ENCODE measurements at places on chromosomes 5 and 9.

GRCh38 chr9:81559709-81560108, 129.6 kb downstream of the TLE1 start:
- DNase-seq, result no peak

- DNase-seq, result no peak
These were observed 42.9 kb upstream of the ALDOB start for GRCh38 chr9:101478444-101478843.

DNA sequence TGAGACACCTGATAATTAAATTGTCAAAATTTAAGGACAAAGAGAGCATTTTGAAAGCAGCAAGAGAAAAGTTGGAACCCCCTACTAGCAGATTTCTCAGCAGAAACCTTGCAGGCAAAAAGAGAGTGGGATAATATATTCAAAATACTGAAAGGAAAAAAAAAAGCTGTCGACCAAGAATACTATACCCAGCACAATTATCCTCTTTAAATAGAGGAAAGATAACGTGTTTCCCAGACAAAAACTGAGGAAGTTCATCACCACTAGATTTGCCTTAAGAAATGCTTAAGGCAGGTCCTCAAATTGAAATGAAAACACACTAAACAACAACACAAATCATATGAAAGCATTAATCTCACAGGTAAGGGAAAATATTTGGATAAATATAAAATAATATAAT, 27.0 kb downstream of the HSD17B3 start:
- no peak for DNase-seq

DNA sequence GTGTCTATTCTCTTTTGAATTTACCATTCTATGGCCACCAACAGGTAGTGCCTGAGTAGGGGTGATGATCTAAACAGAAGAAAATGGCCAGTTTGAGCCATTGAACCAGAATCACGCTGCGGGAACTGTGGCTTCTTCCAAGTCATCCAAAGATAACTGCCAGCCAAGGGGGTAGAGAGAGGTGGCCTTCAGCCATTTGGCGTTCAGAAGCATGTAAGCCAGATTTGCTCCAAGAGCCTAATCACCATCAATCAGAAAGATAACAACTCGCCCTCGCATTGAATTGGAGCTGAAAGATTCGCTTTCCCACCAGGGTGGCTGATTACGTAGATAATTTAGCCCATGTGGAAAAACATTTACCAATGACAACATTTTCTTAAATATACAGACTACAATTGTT, 1302.7 kb upstream of the DMAC1 start:
- no peak for DNase-seq

GRCh38 chr5:99314721-99315120, 385.9 kb upstream of the CHD1 start:
- no peak for DNase-seq

DNA sequence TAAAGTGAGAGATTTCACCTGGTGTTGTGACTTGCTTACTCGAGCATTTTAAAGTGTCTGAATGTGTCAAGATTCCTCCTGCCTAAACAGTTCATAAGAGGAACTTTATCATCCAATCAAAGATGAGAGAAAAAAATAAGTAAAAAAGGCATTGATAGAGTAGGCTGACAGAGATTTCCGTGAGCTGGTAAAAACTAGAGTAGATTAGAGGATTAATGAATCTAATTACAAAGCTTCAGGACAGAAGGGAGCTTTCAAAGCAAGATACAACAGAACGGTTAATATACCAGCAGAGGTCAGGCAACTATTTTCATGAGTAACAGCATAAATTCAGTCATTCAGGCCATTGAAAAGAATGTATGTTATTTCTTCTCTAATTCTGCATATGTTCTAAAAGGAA, 91.5 kb downstream of the ADAMTS6 start:
- no peak for DNase-seq

DNA sequence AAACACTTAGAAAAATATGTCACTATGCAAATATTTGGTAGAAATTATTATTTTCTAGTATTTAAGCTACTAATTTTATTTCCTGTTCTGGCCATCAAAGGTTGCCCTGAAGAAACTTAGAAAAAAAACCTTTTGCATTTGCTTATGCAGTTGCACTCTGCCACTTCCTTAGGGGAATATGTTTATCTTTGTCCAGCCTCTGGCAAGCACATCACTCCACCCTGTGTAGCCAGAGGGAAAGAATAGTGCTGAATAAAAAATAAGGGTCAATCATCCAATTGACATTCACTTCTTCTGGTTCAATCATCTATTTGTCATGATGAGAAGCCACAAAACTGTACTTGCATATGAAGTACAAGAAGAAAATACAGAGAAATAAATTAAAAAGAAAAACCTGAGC, 72.8 kb downstream of the CETN3 start:
- DNase-seq, result no peak

GRCh38 chr5:65047948-65048690, 279.4 kb downstream of the CWC27 start:
- DNase-seq, result no peak

DNA sequence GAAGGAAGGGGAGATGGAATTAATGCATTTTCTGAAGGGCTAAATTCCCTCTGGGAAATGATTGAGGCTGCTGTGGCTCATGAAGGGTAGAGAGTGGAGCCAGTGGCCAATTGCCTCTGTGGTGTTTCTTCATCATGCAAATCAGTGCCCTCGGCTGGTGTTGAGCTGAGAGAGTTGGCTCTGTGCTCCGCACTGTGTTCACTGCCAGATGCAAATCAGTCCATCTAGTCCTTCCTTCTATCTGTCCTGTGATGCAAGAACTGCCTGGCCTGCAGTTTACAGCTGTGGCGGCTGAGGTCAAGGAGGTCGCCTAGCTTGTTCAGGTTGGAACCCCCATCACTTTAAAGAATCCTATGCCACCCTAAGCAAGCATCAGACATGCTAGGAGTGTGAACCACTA, 6.0 kb downstream of the TMEM171 start:
- no peak for DNase-seq

GRCh38 chr5:14576206-14576605, 5.4 kb upstream of the OTULINL start:
- DNase-seq, result no peak

DNA sequence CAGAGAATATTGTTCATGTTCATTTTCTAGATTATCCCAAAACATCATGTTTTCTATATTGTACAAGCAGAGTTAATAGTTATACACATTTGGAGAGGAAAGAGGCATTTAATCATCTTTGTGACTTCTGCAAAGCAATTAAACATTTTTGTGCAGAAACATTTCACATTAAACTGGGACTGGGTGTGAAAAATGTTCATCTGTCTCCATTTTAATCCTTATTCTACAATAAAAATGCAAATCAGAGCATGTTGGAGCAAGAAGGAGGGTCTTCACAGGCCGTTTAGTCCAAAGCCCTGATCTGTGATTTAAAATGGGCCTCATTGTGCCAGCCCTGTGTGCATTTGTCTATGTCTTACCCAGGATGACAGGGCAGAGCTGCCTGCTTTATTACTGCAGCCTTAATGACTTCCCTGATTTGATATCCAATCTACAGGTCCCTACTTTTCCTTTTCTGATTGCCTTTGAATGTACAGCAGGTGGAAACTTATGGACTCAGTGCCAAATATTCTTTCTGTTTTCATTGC, 183.5 kb downstream of the CAVIN4 start:
- no peak for DNase-seq

- DNase-seq, result no peak
These were observed at the start of gene TGFBI for GRCh38 chr5:136028782-136029742. TGFBI (plus strand) TSS chr5:136028988; CDS start chr5:136029056, 68 bp downstream.

DNA sequence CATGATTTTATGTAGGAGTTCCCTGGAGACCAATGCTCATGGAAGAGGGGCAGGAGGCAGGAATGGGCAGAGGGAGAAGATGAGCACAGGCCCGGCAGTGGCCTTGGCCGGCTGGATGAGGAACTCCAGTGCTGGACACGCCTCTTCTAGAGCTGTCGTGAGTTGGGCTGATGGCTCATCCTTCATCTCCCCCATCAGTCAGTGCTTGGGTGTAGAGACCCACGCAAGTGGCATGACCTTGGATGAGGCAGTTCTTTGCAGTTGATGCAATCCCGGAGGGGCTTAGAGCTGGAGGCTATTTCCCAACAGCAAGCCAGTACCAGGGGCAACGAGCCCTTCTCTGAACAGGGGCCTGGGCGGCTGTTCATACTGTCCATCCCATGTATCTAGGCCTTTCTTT, 25.5 kb upstream of the ARAP3 start:
- no peak for DNase-seq

DNA sequence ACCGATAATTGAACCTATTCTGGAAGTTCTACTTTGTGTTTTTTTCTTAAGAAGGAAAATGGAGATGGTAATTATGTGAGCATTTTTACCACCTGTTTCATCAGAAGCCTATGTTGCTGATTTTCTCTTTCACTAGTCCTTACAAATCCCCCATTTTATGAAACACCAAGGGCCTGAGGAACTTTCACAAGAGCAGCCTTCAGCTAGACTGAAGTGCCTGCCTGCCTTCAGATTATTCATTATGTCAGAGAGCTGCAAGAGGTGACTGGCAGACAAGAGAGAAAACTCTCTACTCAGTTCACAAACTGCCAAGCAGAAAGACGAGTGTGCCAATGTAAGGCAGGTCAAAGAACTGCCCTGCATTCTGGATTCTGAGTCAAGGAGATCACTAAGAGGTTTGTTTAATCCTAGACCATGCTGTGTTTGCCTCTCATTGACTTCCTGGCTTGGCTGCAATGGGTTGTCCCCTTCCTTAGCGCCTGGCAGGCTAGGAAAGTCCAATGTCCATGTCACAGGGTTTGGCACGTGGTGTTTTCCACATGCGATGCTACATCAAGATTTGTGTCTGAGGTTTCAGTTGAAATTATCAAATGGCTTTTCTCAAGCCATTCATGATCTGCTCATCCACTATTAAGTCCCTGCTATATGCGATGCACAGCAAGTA, 143.3 kb downstream of the CDC42SE2 start:
- no peak for DNase-seq

DNA sequence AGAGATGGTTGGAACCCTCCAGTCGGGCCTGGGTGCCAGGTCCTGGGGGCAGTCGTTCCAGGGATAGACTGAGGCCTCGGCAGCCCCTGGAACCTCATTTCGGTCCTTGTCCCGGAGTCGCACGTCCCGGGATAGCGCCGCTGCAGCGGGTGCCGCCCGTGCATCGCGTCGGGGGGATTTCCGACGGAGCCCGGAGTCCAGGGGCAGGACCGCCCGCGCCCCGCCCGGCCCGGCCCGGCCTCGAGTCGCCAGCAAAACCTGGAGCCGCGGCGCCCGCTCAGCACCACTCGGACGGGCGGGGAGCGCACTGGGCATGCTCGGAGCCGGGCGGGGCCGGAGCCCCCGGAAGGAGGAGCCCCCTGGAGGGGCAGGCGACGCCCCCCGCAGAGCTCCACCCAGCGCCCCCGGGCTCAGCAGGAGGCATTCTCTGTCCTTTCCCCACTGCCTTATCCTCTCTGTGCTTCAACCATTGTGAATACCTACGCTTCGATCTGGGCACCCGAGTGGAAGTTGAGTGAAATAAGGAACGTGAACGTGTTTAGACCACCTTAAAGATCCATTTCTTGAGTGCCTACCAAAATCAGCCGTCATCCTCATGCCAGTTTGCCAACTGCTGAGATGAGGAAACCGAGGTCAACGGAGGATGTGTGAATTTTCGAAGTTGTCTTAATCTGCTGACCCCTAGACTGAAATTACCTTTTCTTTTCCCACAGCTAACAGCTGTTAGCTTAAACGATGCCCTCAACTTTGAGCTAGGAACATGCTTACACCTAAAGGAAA, 1.7 kb upstream of the PTPN3 start:
- DNase-seq, result no peak

DNA sequence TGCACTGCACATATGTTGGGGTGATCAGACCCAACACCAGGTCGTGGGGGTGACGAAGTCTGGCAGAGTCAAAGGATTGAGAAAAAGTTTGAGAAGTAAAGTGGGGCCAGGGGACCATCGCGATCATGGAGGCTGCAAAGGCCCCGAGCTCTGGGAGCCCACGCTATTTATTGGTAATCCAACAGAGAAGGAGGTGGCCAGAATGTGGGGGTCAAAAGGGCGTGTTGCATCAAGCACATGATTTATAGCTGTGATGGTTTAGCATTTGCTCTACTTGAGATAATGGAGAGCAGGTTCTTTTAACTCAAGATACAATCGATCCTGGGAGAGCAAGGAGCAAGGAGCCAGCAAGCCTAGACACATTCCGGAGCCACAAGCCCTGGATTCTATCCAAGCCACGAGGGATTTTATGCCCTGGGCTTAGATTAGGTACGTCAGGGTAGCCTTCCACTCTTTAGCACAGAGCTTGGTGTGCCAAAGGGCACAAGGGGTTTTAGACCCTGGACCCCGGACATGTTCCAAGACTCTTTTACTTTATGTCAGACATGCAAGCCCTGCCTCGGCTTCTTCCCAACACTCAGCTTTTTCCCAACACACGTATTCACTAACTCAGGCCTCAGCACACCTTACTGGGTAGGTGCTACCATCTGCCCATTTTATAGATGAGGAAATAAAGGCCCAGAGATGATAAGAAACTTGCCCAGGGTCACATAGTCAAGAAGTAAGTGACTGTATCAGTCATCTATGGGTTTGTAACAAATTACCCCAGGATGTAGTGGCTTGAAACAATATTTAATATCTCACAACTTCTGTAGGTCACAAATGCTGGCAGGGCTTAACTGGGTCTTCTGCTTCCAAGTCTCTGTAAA, 39.5 kb downstream of the NSUN2 start:
- DNase-seq, result no peak

DNA sequence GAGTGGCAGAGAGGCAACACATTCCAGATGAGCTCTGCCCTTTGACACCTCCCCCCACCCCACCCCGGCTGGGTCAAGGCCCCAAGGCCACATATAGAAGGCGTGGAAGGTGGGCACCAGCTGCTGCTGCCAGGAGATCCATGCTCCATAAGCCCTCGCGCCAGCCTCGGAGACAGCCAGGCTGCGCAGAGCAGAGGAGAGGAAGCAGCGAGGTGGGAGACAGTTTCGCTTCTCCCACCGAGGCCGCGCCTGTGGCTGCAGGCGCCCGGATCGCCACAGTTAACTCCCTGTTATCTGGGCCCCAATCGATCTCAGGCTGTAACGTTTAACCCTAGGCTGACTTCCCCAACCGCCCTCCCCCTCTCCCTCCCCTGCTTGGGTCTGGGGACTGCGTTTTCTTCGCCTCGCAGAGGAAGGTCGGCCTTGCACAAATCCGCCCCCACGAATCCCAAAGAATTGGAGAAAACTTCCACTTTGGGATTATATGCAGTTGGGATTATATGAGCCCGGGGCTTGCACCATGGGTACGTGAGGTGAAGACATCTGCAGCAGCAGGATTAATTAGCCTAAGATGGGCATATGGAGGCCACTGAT, 1.1 kb upstream of the CXXC5 start:
- DNase-seq, result no peak

- DNase-seq, result no peak
These were observed 66.6 kb upstream of the CTNNA1 start for GRCh38 chr5:138686668-138687067.
